ENCODE measurements at places on chromosomes 1 and 21.

DNA sequence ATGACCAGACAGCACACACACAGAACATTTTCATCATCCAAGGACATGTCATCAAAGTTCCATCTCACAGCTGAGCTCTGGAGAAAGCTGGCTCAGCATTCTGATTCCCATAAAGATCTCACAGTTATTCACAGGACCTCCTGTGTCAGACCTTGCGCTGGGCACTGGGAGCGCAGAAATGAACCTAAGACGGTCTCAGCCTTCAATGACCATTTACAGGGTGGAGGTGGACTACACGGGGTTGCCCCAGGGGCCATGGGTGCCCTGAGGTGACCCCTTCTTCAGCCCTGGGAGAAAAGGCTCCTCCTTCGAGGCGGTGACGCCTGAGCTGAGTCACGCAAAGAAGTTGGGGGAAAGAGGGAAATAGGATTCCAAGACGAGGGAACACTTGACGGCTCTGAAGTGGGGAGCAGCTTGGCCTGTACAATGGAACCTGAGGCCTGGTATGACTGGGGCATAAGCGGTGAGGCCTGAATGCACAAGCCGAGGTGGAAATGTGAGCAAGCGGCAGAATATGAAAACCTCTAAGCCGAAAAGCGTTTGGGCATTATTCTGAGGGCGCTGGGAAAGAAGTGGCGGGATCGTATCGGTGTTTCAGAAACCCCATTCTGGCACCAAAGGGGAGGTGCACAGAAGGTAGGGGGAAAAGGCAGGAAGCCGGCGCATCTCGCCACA, 797 bp downstream of the CC2D1B start:
- peaks cover 38% of the 10 kb centered on the region for H3K4me1 ChIP-seq
- no peaks in the 10 kb centered on the region for H3K27me3 ChIP-seq
- H3K4me3 ChIP-seq: peak overlapping the region; percentile 71
- peaks cover 28% of the 10 kb centered on the region for H3K36me3 ChIP-seq
- peak overlapping the region; percentile 87 for H3K27ac ChIP-seq
- DNase-seq: no peak

GRCh38 chr1:222240536-222241181, 307.2 kb downstream of the HHIPL2 start:
- no peaks in the 10 kb centered on the region for H3K36me3 ChIP-seq
- H3K27me3 ChIP-seq: no peaks in the 10 kb centered on the region
- no peaks in the 10 kb centered on the region for H3K4me1 ChIP-seq
- H3K4me3 ChIP-seq: no peak overlapping the region
- no peak overlapping the region for H3K27ac ChIP-seq

DNA sequence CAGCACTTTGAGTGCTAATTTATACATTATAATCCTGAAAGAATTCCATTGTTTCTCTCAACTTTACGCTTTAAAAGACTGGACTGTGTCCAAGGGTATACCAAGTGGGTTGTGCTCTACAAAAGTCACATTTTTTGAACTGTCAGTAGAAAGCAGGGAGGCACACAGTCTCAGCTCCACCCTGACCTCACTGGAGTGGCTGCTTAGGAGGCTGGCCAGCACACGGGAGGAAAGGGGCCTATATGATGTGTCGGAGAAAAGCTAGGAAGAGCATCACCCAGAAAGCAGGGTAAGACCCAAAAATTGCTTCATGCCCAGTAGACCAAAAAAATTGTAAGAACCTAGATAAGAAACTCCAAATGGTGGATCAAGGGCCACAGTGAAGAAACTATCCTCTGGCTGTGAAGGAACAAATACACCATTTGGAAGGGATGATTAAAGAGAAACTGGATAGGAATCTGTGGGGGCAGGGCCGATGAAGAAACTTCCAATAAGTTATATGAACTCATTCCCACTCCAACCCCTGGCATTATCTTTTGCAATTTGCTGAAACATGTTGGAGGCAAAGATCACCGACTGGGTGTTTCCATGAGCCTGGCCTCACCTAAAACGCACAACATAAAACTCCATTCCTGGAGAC, 1.9 kb downstream of the S100A10 start:
- H3K4me3 ChIP-seq: peak overlapping the region; percentile 83
- no peak for DNase-seq
- H3K27ac ChIP-seq: peak overlapping the region; percentile 99
- peaks cover 83% of the 10 kb centered on the region for H3K4me1 ChIP-seq
- no peaks in the 10 kb centered on the region for H3K36me3 ChIP-seq
- no peaks in the 10 kb centered on the region for H3K27me3 ChIP-seq

GRCh38 chr1:71343686-71344416, 263.0 kb upstream of the ZRANB2 start:
- H3K27ac ChIP-seq: no peak overlapping the region
- H3K27me3 ChIP-seq: no peaks in the 10 kb centered on the region
- H3K4me3 ChIP-seq: no peak overlapping the region
- H3K4me1 ChIP-seq: no peaks in the 10 kb centered on the region

DNA sequence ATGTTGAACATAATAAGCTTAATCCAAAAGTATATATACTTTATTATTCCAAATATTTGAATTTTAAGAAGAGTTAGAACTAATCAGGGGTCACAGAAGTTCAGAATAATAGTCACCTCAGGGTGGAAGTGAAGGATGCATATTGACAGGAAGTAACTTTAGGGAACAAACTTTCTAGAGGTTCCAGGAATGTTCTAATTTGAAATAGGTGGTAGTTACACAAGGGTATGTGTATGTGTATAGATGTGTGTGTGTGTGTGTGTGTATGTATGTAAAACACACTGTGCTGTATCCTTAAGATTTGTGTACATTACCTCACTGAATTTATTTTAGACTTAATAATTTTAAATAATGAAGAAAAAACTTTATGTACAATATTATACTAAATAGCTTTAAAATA, 110.4 kb downstream of the ACBD6 start:
- no peaks in the 10 kb centered on the region for H3K36me3 ChIP-seq
- H3K4me3 ChIP-seq: no peak overlapping the region
- no peaks in the 10 kb centered on the region for H3K4me1 ChIP-seq
- H3K27me3 ChIP-seq: no peaks in the 10 kb centered on the region
- DNase-seq: no peak
- H3K27ac ChIP-seq: no peak overlapping the region

DNA sequence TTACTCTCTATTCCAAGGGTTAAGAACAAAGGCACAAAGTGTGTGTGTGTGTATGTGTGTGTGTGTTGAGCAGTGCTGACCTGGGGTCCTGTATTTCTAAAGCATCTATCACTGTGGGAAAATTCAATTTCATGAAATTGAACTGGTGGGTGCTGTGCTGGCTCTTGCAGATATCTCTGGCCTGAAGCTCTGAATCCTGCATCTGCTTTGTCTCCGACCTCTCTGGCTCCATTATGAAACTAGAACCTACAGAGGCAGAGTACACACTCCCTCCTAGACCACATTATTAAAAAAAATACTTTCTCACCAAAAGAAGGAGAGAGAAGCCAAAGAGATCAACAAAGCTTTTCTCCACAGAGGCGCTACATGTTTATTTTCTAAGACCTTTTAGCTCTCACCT, 88.4 kb upstream of the PDE4B start:
- H3K27me3 ChIP-seq: no peaks in the 10 kb centered on the region
- H3K36me3 ChIP-seq: no peaks in the 10 kb centered on the region
- H3K4me3 ChIP-seq: no peak overlapping the region

DNA sequence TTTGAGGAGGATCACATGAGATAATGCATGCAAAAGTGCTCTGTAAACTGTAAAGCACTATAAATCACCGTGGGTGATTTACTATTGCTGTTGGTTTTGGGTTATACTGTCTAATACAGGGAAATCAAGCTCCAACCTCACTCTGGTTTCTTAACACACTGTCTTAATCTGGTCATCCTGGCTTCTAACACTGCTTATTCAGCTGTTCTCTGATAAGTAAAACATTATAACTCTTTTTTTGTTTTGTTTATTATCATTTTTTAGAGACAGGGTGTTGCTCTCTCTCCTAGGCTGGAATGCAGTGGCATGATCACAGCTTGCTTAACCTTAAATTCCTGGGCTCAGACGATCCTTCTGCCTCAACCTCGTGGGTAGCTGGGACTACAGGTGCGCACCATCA, 21.9 kb upstream of the LSM10 start:
- peaks cover 35% of the 10 kb centered on the region for H3K36me3 ChIP-seq
- H3K27me3 ChIP-seq: no peaks in the 10 kb centered on the region
- no peak overlapping the region for H3K4me3 ChIP-seq
- DNase-seq: no peak
- H3K4me1 ChIP-seq: peaks cover 8% of the 10 kb centered on the region
- no peak overlapping the region for H3K27ac ChIP-seq

DNA sequence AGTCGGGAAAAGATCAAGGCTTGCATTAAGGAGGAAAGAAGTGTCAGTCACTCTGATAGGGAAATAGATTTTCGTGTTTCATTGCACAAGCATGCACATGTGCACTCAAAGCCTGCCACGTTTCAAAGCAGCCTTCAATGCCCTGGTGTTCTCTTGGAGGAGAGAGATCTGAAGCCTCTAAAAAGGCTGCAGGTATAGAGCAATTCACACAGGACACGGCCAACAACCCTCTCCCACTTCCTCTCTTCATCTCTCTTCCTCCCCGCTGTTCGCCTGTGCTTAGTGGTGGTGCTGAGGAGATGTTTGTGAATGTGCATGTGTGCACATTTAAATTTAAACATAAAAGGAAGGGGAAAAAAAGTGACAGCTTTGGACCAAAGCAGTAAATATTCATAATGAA, 117.7 kb downstream of the NUF2 start:
- no peaks in the 10 kb centered on the region for H3K36me3 ChIP-seq
- no peak overlapping the region for H3K4me3 ChIP-seq
- no peak overlapping the region for H3K27ac ChIP-seq
- H3K27me3 ChIP-seq: no peaks in the 10 kb centered on the region
- peak; percentile 77 for DNase-seq

DNA sequence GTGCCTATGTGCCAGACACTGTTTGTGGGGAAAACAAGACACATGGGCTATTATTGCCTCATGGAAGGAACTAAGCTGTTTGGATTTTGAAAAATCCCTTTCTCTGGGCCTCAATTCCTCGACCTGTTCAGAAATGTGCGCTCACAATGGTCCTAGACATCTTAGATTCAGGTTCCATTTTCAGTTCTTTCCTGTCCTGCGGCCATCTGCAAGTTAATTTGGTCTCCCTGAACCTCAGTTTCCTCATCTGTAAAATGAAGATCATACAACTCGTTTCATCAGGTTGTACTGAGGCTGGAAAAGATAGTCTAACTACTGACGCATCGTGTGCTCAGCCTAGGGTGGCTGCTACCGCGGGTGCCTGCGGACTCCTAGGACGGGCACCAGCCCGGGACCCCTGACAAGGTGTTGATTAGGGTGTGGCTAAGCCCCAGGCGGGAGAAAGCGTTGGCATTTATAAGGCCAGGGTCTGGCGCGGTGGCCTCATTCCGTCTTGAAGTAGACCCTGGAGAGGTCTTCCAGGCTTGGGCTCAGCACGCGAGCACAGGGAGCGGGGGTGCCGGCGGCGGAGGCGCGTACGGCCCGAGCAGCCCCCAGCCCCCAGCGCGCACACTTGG, 493 bp upstream of the ELOA start:
- no peak for DNase-seq
- H3K27ac ChIP-seq: peak overlapping the region; percentile 92
- H3K4me3 ChIP-seq: peak overlapping the region; percentile 83
- H3K36me3 ChIP-seq: no peaks in the 10 kb centered on the region
